NCI-H2107 (cell line): ENCODE measurements at places on chromosomes 7 and 10.

- DNase-seq = no peak
These were observed 10.3 kb downstream of the PWWP2B start for GRCh38 chr10:132407243-132407746.

- no peak for DNase-seq
These were observed 408.4 kb downstream of the SUGCT start for GRCh38 chr7:40542982-40543741.

DNA sequence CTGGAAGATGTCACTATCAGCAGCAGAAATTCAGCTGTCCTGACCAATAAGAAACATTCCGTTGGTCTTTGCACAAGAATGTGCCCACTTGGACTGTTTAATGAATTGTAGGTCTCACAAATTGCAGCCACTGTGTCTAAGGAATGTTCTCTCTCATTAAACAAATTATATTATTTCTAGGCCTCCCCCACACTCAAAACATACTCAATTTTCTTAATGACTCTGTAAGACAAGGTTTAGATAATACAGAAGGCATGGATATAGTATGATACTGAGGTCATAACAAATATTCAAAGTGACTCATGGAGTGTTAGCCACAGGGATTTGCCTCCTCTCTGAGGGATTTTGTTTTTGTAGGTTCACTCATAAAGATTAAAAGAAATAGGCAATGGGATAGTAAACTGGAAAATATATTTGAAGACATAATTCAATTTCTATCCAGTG, 197.5 kb downstream of the PTN start:
- DNase-seq = no peak

DNA sequence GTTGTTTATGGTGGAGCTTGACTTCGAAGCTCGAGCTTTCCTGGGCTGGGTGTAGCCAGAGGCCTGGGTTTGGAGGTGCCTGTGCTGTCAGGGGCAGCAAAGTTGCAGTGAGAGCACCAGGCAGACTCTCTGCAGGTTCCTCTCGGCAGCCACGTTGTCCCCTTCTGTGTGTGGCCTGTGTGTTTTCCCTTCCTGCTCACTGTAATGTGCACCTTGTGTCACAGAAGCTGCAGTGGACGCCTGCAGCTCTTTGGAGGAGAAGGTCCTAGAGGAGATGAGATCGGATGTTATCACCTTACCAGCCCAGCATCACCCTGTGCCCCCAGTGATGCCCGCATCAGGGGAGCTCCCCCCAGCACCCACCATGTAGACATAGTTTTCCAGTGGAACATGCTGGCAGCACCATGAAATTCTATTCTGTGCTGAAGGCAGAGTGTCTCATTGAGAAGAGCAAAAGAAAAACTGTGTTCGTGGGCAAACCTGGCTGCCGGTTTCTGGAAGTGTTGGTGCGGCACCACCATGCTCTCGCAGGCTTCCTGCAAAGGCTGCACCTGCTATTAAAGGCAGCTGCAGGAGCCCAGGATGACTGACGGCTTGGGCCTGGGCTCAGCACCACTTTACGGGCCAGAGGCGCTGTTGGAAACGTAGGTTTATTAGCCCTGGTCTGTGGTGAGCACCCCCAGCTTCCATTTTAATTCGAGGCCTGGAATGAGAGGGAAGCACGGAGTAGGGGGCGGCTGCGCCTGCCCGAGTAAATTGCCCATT, 609.8 kb upstream of the FOXK1 start:
- DNase-seq = no peak

- no peak for DNase-seq
These were observed 560 bp downstream of the GBF1 start for GRCh38 chr10:102245932-102246251.

DNA sequence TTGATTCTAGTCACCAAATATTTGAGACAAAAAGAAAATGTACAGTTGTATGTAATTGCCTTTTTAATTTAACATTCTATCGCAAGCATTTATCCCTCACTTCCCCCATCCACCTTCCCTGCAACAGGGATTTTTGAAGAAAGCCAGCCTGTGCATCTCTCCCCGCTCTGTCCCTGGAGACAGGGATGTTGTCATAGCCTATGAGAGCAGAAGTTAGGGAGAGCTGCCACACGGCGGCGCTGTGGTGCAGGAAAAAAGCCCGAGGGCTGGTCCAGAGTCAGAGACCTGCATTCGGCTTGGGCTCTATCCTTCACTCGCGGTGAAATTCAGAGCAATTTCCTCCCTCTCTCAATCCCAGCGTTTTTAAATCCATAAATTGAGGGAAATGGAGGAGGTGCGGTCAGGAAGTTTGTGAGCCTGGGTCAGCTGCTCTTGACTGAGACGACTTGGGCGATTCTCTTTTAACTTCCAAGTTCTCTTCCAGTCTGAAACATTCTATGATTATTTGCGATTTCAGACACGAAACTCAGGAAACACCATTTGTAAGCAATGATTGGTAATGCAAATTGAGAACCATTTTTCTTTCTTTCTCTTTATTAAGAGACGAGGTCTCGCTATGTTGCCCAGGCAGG, 17.5 kb downstream of the HKDC1 start:
- DNase-seq = peak; percentile 63

DNA sequence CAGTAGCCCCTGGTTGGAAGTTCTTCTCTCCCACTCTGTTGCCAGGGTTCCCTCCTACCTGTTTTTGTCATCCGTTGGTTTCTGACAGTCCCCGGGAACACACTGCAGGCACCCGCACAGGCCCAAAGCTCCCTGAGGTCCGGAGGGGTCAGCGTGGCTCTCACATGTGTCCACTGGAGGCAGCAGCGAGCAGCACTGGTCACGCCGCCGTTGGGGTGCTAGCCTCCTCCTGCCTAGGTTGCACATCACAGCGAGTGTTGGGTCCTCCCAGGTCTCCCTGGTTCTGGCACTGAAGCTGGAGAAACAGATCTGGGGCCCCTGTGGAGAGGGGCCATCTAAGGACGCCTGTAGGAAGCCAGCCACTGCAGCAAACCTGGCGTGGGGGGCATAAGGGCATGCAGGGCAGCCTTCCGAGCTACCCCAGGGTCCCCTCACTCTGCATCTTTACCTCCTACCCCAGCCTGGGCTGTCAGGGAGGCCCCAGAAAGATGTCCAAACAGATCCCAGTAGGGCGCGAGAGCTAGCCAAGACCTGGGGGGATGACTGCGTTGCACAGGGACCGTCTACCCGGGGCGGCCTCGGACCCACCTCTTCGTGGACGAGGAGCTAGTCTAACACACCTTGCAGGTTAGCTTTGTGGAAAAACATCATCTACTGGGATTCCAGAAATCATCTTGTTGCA, 28.9 kb downstream of the LRRC27 start:
- no peak for DNase-seq

GRCh38 chr7:158395780-158396278, 191.8 kb downstream of the PTPRN2 start:
- DNase-seq = no peak

GRCh38 chr7:43856996-43857395, 12.3 kb downstream of the MRPS24 start:
- no peak for DNase-seq

DNA sequence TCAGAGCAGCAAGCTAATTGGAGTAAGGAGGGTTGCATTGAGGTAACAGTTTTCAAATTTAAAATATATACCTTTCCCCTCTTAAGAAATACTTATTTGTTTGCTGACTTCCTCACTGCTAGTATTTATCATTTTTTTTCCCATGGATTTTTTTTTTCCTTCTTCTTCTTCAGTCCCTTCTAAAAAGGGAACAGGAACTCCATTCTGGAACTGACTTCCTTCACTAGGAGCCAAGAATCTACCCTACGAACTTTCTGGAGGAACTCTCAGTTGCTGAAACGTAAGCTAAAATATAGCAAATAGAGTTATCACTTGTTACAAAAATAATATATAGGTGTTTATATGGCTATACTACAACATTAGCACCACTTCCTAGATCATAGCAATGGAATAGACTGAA, 95.4 kb downstream of the HGF start:
- DNase-seq = no peak

DNA sequence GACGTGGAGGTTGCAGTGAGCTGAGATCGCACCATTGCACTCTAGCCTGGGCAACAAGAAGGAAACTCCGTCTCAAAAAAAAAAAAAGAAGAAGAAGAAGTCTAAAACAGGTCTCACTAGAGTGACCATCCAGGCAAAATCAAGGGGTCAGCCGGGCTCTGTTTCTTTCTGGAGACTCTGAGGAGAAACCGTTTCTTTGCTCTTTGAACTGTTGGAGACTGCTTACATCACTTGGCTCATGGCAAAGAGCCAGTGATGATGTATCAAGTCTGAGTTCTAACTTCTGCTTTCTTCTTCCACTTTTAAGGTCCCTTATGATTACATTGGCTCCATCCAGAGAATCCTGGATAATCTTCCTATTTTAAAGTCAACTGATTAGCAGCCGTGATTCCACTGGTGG, 306.8 kb downstream of the WDR11 start:
- no peak for DNase-seq

- no peak for DNase-seq
These were observed 58.1 kb downstream of the CAV1 start for GRCh38 chr7:116582806-116583444.

GRCh38 chr10:33799281-33799943, 464.9 kb upstream of the NRP1 start:
- DNase-seq = no peak

DNA sequence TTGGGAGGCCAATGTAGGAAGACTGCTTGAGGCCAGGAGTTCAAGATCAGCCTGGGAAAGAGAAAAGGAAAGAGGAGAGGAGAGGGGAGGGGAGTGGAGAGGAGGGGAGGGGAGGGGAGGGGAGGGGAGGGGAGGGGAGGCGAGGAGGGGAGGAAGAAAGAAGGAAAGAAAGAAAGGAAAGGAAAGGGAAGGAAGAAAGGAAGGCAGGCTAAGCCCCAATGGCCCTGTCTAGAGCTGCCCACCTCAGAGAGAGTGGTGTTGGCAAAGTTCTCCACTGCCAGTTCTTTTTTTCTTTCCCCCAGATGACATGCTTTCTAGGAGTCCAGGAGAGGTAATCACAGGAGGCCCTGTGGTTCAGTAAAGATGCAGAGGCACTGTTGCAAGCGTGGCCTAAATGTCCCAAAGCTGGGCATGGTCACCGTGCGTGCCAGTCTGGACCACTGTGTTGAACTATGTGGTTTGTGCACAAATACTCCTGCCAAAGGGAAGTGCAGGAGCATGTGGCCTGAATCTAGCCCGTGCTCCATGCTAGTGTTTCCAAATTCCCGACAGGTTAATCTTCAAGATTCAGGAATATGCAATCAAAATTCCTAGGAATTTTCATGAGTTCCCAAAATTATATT, 39.7 kb downstream of the ODAD2 start:
- DNase-seq = no peak

GRCh38 chr7:25456467-25457171, 228.3 kb upstream of the NPVF start:
- DNase-seq = peak; percentile 1

GRCh38 chr7:148222721-148223120, 367.8 kb upstream of the C7orf33 start:
- no peak for DNase-seq

GRCh38 chr7:55413442-55413841, 48.3 kb downstream of the LANCL2 start:
- DNase-seq = no peak

GRCh38 chr10:75956624-75957023, 525.2 kb downstream of the LRMDA start:
- no peak for DNase-seq

GRCh38 chr10:111360260-111360925, 283.6 kb downstream of the ADRA2A start:
- peak; percentile 17 for DNase-seq

GRCh38 chr10:68135362-68135761, 26.1 kb downstream of the MYPN start:
- DNase-seq = no peak

GRCh38 chr10:73641328-73642060, at the start of gene MYOZ1:
MYOZ1 (minus strand) TSS chr10:73641474; CDS start chr10:73640017, 1,457 bp downstream.
- no peak for DNase-seq

DNA sequence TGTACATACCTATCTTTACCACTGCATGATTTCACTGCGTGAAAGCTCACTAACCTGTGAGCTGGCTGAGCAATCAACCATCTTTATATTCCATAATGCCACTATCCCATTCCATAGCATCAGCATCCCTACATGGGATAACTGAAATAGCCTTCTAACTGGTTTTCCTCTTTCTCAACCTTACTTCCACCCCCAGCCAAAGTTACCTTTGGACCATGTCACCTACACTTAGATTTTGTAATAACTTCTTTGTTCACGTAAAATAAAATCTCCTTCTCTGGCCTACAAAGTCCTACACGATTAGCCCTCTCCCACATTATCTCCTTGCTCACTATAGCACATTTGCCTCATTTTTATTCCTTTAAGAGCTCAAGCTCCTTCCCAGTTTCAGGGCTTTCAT, 2.5 kb downstream of the PSMA2 start:
- no peak for DNase-seq

- no peak for DNase-seq
These were observed 6.5 kb upstream of the NANOS1 start for GRCh38 chr10:119022846-119023552.

DNA sequence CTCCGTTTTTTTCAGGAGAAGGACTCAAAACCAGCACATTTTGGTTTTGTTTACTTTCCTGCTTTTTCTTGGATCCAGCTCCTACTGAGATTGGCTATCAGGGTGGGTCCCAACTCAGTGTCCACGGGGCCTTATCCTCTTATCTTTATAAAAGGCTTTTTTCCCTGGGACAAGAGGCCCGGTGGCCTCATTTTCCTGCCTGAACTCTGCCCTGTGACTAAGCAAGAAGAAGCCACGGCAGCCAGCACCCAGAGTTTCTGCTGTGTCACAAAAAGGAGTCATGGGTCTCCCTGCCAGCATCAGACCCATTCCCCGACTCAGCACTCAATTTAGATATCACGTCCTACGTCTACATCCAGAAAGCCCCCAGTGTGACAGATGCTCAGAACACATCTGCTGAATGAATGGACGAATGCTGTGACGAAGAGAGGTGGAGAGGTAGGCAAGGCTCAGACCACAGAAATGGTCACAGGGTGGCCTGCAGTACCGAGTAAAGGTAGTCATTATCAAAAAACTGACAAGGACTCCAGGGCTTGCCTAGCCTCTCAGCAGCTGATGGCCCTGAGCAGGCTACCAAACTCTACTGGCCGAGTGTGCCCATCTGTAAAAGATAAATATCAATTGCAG, 16.7 kb downstream of the DLG5 start:
- DNase-seq = no peak

- peak; percentile 52 for DNase-seq
These were observed 832 bp downstream of the XRCC2 start for GRCh38 chr7:152674860-152675758.

- no peak for DNase-seq
These were observed 61.7 kb downstream of the AUTS2 start for GRCh38 chr7:69659983-69660382.

DNA sequence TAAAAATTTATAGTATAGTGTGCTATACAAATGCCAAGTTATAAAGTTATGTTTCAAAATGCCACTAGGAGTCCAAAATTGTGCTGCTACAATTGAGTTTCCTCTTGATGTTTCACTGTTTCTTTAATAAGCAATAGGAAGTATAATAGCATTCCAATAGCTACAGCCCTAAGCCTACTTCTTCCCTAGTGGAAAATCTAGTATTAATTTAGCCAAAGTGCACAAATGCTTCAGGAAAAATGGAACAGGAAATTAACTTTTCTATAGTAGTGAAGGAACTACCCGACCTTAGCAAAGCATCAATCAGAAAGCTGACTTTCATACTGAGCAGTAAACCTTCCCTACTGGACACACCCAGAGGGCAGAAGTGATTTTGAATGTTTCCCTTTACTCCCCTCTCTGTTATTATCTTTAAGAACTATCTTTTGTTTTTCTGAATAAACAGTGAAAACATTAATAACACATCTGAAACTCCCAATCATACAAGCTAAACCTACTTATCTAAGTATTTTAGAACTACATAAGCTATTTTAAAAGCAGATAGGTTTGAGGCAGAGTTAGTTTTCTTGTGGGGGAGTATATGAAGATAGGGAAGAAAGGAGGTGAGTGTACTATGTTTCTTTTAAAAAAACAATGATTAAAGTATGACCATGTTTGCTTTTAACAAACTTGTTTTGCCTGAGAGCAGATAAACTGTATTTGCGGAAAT, 13.7 kb downstream of the CPED1 start:
- DNase-seq = no peak
